ENCODE measurements at places on chromosomes 5 and 9.

- DNase-seq: no peak
Observed at GRCh38 chr9:122900791-122901190, 4.4 kb downstream of the RC3H2 start.

DNA sequence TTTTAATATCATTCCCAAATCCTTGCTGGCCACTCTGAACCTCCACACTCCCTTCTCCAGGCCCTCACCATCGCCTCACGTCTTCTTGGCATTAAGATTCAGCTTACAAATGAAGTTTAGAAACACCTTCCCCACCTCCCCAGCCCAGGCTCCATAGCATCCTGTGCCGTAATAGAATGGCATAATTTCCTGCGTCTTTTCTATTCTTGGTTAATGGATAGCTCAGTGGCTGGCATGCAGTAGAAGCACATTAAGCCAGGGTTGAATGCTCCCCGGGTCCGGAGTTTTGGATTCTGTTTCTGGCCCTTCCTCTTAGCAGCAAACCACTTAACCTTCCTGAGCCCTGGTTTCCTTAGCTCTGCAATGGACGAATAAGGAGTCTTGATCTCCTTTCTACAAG, 13.8 kb downstream of the WWC1 start:
- no peak for DNase-seq

DNA sequence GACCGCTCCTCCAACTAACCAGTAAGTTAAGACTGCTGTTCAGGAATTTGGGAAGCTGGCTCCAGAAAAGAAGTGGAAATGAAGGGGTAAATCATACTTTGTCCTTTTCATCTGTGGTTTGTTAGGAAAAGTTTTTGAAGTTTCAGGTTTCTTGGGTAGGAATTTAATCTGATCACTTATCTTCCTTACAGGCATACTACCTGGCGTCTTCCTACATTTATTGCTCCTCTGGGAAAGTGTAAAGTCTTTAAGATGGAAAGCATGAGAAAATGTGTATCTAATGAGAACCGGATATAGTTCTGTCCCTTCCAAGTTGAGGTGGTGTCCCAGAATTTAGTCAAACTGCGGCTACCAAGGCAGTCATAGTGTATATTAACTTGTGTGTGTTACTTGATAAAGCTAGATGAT, 1.3 kb downstream of the RASA1 start:
- no peak for DNase-seq

DNA sequence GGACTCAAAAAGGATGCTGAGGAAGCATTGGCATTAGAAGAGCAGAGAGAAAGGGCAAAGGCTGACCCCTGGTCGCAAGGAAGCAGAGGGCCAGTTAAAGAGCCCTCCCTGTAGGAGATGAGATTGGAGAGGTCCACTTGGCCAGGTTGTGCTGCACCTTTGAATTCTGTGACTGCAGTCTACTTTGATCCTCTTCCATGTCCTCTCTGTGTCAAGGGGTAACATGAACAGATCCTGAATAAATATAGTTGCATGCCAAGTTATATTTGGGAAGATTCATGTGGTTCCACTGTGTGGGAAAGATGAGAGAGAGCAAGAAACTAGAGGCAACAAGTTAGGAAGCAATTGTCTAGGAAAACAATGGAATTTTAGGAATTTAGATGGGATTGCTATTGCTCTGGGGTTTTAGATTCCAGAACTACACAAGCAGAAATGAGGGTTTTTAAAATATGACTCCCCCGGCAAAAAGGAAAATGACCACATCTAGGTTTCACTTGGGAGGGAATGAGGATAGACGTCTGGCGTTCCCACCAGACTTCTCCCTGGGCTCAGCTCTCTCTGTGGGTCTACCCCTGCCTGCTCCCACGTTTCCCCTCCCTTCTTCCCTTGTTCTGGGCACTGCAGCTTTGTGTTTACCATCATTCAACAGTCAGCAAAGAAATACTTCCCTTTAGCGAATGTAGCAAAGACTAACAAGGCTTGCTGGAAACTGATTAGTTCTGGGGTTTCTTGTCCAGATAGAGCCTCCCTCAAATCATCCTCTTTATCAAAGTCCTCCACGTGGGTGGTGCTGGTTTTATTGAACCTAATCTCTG, 63.6 kb downstream of the SNX18 start:
- DNase-seq: no peak

GRCh38 chr5:155954701-155955445, 372.1 kb upstream of the SGCD start:
- no peak for DNase-seq
